ENCODE measurements at places on chromosomes 16 and 17.

GRCh38 chr16:30060346-30060745 is 5.2 kb upstream of the ALDOA start:
- DNase-seq = no peak

GRCh38 chr17:58576679-58577367 is 62.4 kb upstream of the MTMR4 start:
- no peak for DNase-seq

DNA sequence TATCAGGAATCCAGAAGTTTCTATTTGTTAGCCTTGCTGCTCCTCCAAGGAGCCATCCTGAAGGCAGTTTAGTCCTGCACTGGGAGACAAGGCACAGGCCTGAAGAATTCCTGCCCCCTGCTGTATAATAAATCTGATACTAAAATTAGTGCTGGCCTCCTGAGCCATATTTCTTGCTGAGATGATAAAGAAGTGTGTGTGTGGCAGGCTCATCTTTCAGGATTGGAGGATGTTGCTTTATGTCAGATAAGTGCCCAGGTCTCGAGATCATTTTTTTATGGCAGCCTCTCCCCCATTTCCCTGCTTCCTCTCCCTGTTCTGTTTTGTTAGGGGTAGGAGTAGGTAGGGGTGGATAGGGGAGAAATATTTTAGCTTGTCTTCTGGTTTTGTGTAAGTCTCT is 26.0 kb downstream of the MSI2 start:
- DNase-seq = no peak

GRCh38 chr17:1034652-1035210 is 37.8 kb downstream of the TIMM22 start:
- DNase-seq = no peak

DNA sequence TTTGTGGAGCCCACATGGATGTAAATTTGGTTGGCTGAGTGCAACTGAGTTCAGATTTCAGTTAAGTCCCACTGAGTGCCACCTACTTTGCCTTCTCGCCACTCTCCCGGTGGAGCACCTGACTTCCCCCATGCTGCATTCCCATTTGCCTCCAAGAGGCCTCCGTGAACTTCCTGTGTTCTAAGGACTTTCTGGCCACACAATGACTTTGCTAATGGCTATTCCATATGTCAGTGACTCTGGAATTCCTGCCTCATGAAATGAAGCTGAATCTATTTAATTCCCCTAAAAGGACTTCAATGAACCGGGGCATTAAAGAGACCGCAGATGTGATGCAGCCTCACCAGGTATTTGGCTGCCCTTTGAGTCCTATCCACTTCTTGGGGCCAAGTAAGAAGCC is 29.9 kb downstream of the ABCC12 start:
- no peak for DNase-seq

DNA sequence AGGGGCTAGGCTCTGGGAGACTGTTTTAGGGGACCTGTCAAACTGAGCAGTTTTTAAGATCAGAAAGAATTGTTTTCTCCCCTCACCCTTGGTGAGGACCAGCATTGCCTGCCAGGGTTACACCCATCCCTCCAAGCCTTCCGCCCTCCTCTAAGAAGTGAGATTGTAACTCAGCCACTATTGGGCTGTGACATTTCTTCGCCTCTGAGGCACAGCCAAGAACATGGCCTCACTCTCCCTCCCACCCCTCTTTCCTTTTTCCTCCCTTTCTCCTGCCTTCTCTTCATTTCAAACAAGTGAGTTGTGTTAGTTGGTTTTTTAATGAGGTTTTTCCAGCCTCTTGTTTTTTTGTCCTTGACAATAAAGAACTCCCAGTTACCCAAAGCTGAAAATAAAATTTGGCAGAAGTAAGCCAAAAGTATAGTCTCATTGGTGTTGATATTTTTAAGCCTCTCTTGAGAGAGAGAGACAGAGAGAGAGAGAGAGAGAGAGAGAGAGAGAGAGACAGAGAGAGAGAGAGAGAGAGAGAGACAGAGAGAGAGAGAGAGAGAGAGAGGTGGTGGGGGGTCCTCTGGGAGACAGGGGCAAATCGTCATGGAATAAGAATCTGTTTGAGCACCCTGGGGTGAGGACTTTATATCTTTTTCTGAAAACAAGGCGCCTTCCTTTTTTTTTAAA is 77.2 kb upstream of the TBX2 start:
- no peak for DNase-seq

GRCh38 chr16:75293772-75294171 is 42.3 kb upstream of the BCAR1 start:
- no peak for DNase-seq

DNA sequence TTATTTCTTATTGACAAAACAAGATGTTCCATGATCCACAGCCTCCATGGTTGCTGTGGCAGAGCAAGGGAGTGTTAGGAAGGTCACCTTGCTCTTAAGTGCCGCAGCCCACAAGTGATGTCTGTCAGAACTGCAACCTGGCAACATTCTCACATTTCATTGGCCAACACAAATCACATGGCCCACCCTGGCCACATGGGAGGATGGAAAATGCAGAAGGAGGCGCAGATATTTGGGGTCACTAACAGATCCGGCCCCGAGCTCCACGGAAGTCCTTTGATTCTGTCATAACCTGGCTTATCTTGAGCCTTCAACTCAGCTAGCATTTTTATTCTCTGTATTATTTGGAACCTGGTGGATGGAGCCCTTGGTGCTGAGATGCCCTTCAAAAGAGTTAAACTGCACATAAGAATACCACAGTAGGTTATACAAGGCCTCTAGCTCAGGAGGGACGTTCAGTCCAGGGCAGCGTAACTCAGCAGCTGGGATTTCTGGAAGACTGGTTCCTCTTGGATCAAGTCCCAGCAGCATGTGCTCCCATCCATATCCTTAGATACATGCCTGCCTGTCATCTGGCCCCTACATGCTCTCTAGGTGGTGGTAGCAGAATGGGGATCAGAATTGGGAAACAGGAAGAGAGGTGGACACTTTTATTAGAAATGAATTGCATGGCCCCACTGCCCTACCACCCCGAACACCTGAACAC is 508.1 kb downstream of the HAPSTR1 start:
- no peak for DNase-seq

DNA sequence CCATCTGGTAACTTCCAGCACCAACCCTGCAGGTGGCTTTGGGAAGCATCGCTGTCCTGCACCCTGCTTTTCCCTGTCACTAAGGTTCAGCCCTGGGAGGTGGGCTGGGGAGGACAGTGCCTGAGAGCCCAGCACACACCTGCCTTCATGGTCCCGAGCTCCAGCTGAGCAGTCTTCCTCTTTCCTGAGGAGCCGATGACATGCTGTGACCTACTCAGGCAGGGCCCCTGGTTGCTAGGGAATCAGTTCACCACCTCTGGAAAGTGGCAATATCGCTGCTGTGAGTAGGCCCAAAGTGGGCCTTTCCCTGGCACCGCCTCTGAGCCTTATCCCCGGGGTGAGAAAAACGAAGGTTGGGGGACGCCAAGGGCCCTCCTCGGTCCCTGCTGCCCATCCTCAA is 17.9 kb downstream of the ST3GAL2 start:
- no peak for DNase-seq

DNA sequence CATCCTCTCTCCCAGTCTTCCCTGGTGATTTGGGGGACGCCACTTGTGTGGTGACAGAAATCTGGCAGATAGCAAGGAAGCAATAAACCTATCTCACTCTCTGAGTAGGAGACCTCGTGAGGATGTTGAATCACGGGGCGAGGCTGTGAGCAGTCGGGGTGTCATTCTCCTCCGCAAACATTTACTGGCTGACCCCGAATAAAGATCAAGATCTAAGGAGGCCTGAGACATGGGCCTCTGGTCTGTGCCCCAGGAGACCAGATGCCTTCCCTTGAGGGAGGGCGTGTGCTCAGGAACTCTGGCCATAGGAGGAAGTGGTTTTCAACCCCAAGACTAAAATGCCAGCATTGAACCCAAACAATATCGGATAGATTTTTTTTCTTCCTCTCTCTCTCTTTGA is 53.1 kb downstream of the FOXL1 start:
- DNase-seq = no peak

DNA sequence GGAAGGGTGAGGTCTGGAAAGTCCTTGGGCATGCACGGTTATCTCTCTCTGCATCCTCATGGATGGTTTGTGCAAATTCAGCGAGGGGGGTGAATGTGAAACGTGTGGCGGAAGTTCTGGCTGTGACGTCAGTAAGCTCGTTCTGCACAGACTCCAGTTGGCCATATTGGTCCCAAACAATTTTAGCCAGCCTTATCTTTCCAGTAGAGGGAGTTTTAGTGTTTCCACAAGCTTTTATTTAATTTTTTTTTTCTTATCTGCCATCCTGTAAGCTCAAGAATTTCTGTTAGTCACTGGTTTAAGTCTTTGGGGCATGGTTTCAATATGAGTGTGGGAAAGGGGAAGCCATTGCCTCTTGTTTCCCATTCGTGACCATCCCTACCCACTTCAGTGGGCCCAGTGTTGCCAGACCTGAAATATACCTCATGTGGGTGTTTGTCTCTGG is 39.0 kb downstream of the HLF start:
- DNase-seq = no peak

GRCh38 chr17:10638151-10638550 is 19.0 kb downstream of the MYH3 start:
- DNase-seq = no peak

DNA sequence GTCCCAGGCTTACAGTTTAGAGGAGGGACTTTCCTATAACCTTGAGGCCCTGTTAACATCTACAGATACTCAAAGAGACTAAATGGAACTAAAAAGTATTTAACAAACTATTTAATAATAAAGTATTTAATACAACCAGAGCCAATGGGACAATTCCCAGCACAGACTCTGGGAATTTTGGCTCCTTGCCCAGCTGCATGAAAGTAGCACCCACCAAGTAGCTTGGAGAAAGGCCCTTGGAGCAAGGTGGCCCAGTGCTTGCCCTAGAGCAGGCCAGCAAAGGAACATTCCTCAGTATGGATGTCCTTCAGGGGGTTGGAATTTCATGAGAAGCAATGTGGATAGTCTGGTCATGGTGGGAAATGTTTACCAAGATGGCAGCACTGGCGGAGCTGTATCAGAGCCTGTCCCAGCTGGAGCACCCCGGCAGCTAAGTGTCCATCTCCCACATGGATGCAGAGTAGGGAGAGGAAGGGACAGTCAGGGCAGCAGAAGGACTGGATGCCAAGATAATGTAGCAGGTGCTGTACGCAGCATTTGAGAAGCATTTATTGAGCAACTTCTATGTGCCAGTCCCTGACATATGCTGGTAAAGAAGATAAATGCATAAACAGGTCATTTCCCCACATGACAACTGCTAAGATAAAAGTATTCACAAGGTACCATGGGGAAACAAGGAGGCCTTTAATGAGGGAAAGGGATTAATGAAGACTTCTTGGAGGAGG is 5.2 kb upstream of the SMARCD2 start:
- no peak for DNase-seq

DNA sequence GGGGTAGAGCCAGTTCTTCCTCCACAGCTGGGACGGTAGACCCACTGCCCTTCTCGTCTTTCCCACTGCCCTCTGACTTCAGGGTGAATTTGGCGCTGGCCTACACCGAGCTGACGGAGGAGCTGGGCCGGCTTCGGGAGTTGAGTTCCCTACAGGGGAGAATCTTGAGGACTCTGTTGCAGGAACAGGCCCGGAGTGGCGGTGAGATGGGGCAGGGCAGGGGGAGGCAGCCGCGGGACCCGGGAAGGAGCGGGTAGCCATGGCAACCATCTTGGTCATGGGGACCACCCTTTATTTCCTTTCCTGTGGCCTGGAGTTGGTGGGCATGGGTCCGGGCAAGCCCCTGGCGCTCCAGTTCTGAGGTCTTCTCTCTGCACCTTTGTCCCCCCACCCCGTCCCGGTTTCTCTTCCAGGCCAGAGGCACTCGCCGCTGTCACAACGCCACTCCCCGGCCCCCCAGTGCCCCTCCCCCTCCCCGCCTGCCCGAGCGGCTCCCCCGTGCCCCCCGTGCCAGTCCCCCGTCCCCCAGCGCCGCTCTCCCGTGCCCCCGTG is 14.4 kb downstream of the TBKBP1 start:
- no peak for DNase-seq

- no peak for DNase-seq
Observed at GRCh38 chr16:79587296-79587695, 13.2 kb downstream of the MAF start.

GRCh38 chr16:66899310-66899944 is 19.1 kb downstream of the PDP2 start:
- DNase-seq = no peak

DNA sequence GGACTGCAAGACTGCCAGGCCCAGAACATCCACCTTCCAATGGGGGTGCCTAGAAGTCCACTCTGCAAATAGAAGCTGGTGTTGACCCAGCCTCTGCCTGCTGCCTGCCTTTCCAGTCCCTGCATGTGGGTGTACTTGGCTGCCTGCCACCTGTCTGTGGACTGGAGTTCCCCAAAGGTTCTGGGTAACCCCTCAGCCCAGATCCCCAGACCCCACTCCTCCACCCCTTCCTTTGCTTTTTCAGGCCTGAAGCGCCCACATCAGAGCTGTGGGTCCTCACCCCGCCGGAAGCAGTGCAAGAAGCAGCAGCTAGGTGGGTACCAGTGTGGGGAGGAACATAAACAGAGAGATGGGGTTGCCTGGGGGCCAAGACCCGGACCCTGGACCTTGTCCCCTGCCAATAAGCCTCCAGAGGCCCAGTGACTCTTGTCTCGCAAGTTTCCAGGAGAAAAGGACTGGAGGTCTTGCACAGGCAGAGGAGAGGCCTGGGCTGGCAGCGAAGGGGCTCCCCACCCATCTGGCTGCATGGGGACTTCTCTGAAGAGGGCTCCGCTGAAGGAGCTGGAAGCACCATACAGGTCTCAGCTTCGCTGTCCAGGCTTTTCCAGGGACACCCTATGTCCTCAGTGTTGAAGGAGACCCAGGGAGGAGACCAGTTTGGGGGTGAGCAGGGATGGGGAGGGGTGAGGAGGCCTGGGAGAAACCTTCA is 34.3 kb downstream of the NLRC5 start:
- no peak for DNase-seq

GRCh38 chr17:68249354-68249765 is 1.5 kb downstream of the AMZ2 start:
- DNase-seq = no peak

DNA sequence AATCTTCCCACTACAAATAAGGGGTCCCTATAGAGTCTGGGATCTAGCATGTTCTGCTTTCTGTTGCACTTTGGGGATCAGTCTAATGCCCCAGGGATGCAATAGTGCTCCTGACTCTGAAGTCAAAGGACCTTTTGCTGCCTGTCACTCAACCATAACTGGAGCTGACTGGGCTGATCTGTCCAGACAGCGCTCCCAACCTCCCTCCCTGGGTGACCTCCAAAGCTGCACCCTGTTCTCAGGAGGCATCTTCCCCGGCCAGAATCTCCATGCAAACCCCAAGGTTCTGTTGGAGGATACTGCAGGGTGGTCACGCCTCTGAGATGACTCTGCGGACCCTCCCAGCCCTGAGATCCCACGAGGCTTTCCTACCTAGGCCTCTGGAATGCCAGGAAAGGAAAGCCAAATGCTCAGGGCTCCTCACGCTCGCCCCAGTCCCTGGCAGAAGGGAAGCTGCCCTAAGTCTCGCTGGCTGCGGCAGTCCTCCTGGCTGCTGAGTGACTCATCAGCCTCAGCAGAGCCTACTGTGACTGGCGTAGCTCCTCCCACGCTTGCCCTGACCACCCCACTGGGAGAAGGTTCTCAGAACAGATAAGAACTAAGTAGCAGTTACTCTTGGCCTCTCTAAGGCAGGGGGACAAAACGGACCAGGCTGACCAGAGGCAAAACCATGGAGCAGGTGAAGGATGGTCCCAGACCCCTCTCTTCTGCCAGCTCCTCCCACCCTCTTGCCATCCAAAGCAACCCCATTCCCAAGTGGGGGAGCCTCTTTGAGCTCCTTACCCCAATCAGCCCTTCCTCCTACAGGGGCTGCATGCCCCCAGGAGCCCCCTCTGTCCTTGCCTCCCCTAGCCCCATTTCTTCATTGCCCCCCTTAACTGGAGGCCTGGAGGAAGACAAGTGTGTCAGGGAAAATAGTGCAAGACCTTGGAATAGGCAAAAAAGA is 124.1 kb upstream of the TNRC6C start:
- DNase-seq = no peak
